Stimulated activated CD4-positive, alpha-beta T cell treated with anti-CD3 and anti-CD28 coated beads, Interleukin-2, amount 100 ng/mL, for 24 hours (primary cell): ENCODE measurements at places on chromosomes 16 and 17.

DNA sequence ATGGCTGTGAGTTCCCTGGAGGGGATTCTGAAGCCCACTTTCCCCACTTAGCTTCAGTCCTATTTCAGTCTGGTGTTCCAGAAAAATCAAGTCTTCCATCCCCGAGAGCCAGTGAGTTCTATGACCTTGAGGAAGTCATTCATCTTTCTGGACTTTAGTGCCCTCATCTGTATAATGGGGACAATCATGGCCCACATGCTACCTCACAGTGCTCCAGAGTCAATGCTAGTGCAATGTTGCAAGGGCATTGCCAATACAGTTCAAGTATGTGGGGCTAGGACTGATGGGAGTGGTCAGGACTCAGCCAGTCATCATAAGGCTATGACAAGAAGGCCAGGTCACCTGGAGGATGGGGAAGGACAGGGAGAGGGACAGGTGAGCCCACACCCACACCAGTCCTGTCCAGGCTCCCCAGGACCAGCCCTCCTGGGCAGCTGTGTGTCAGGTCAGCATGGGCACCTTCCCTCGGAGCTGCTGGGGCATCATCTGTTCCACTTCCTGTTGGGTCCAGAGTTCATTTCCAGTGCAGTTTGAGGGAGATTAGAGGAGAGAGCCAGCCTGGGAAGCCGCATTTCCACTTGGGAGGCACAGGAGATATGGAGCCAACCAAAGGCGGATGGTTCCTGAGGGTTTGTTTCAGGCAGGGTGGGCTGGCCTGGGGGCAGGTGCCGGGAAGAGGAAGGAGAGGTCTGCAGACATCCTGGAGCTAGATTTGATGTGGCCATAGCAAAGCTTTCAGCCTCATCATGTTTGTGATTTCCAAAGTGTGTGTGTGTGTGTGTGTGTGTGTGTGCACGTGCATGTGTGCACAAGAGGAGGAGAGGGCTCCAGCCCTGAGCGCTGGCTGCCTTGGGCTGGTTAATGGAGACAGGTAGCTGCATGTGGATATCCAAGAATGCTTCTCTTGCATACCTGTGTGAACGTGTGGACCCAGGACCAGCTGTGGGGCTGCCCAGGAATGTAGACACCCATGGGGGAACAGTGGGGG, 3.9 kb upstream of the WNT9B start:
- DNase-seq: no peak

- no peak for DNase-seq
Observed at GRCh38 chr17:55212880-55213279, 51.9 kb upstream of the HLF start.

GRCh38 chr17:80855948-80856862, 135.4 kb upstream of the CHMP6 start:
- DNase-seq: peak; percentile 86

GRCh38 chr16:11650641-11651591, 17.3 kb upstream of the SNN start:
- DNase-seq: no peak

DNA sequence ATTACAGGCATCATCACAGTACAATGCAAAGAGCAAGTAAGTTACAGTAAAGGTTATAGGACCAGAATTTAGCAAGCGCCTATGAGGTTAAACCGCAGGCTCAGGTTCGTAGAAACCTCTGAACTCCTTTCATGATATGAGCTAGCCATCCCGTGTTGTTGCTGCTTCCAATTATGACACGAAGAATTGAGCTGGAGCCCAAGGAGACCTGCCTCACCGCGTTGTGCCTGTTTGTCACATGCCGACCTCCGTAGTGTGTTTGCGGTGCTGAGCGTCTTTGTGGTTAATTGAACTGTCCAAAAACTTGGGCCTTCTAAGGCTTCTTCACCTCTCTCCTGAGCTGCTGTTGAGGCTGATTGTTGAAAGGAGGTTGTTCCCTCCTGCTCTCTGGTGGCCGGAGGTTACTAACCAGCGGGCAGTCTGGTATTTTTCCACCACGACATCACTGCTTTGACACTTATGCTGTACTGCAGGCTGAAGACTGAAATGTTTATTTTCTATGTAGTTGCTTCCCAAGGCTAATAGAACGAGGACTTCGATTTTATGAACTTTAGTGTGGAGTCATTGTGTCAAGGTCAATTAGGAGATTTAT, 67.5 kb downstream of the SEC14L1 start:
- no peak for DNase-seq
